ENCODE measurements at places on chromosomes 7 and 10. TPM values are rescaled to one million over a fixed set of nuclear protein-coding genes. Genes with fewer than 3 reads are reported as not detected.
A peak's percentile ranks its signal among the peaks of the same experiment; 100 is the strongest.

GRCh38 chr10:80196270-80196949 is 8.9 kb downstream of the ANXA11 start:
- DNase-seq: peak; percentile 61

DNA sequence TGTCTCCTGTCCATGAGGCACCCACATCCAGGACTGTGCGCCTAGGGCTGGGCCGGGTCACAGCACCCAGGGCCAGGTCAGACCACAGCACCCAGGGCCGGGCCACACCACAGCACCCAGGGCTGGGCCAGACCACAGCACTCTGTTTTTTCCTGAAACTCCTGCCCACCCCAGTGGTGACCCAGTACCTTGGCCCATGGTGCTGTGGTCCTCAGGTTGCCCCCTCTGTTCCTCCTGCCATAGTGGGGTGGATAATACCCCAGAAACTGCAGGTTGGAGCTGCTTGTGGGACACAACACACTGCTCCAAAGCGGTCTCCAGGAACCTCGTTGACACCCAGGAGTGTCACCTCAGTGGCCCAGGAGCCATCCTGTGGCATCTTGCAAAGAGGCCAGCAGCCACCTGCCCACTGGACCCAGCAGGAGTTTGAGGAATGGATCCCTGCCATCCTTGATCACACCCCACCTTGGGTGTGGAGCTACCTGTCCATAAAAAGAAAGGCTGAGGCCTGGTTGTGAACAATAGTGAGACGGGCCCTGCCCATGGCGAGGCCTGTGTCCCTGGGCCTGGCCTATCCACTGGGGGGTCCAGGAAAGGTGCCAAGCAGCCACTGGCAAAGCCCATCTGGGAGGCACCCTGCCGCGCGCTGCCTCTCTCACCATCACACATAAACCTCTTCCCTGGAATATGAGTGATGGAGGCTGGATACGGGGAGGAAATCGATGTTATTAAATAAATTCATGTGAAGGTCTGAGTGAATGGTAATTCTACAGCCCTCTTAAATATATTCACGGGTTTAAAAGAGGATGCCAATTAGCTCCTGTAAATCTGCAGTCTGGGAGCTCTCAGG is 89.0 kb downstream of the NKX6-2 start:
- DNase-seq: peak; percentile 36

- DNase-seq: no peak
These were observed 107.8 kb upstream of the PPP1R3A start for GRCh38 chr7:114026486-114027089.

- peak; percentile 89 for DNase-seq
These were observed at the start of gene CPED1 for GRCh38 chr7:120988591-120989256. TSS of gene CPED1 (plus strand) at chr7:120988711. CDS start at chr7:120989622, 911 bp downstream.

DNA sequence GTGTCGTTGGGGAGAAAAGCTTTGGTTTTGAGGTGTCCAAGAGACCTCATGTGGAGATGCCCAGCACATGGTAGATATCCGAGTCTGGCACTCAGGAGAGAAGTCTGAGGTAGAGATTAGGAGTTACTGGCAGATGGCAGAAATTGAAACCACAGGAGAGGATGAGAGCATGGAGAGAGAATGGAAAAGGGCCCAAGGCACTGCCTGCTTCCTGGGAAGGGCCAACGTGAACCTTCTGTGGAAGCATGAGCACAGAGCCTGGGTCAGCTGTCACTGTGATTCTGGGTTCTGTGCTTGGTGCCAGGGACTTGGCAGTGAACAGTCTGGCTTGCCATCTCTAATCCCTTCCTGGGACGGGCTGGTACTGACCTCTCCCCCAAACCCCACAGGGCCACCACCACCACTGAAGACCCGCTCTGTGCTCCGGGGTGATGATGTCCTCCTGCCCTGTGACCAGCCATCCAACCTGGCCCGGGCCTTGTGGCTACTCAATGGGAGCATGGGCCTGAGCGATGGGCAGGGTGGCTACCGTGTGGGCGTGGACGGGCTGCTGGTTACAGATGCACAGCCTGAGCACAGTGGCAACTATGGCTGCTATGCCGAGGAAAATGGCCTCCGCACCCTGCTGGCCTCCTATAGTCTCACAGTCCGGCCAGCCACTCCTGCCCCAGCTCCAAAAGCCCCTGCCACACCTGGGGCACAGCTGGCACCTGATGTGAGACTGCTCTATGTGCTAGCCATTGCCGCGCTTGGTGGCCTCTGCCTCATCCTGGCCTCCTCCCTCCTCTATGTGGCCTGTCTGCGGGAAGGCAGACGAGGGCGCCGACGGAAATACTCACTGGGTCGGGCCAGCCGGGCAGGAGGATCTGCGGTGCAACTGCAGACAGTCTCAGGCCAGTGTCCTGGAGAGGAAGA is 4.1 kb downstream of the MRPL43 start:
- no peak for DNase-seq

DNA sequence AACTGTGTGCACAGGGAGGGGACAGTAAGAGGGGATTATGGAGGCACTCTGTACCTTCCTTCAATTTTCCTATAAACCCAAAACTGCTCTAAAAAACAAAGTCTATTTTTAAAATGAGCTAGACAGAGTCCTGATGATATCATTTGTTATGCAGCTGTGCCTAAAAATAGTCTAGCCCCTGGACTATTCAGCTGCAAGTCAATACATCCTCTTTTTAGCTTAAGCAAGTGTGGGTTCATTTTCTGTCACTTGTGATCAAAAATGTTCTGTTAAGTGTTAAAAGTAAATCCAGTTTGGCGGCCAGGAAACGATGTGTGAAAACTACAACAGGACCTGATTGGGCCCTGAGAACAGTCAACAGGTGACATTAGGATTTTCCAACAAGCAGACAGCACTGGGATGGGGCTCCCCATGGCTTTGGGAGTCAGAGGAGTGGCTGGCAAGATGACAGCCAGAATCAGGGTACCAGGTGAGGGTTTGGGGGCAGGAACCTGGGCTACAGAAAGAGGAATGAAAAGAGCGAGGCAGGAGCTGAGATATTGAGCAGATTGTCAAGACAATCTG is 33.9 kb downstream of the FAM107B start:
- no peak for DNase-seq

DNA sequence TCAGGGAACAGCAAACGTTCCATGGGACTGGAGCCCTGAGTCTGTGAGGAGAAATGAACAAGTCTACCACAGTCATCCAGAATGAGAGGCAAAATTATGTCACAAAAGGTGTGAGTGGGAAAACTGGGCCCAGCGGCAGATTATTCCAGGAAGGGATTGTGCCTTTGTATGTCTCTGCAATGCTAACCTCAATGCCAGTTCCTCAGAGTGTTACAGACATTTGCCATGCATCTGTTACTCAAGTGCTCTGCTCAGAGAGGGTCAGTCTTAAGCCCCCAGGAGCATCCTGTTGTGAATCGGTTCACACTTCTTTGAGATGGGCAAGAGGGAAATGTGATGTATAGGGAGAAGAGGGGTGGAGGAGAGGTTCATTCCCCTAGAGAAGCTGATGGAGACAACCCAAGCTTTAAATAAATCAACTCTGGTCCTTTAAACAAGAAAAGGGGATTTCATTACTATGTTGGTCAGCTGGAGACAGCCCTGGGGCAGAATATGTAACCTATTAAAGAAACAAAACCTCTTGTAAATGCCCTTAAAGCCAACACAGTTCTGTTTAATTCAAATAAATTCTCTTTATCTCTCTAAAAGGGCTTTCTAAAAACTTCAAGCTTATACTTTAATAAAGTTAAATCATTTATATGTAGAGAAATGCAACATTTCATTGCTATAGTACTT is 85.9 kb upstream of the GRB10 start:
- no peak for DNase-seq

DNA sequence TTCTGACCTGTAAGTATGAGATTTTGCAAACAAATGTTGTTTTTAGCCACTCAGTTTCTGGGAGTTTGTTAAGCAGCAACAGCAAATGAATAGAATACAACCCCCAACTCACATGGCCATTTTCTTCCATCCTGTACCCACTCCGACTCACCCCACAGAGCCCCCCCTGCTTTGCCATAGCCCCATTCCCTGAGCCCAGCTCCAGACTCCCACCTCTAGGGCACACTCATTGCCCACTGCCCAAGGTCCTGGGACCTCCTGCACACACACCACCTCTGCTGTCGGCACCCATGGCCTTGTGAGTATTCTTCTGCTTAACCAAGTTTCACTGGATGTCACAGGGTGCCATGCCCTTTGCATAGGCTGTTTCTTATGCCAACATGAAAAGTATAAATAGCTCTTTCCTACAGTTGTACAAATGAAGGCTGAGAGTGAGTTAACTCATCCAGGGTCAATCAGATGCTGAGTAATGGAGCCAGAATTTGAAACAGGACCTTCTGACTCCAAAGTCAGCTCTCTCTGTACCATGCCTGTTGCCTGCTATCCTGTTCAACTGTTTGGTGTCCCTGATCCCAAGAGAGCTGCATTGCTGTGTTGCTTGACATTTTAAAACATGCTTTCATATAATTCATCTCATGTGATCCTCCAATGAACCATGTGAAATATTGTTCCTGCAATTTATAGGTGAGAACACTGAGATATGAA is 367.8 kb upstream of the ZMIZ1 start:
- no peak for DNase-seq

DNA sequence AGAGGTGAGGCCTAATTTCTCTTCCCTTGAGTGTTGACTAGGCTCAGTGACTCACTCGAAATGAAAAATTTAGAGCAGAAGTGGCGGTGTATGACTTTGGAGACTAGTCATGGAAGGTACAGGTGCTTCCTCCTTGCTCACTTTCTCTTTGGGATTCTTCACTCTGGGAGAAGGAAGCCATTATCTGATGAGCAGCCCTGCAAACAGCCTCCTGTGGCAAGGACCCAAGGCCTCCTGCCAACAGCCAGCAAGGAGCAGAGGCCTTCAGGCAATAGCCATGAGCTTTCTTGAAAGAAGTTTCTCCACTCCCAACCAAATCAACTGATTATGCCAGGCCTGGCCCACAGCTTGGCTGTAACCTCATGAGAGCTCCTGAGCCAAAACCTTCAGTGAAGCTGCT is 369.6 kb upstream of the VWC2 start:
- DNase-seq: no peak

DNA sequence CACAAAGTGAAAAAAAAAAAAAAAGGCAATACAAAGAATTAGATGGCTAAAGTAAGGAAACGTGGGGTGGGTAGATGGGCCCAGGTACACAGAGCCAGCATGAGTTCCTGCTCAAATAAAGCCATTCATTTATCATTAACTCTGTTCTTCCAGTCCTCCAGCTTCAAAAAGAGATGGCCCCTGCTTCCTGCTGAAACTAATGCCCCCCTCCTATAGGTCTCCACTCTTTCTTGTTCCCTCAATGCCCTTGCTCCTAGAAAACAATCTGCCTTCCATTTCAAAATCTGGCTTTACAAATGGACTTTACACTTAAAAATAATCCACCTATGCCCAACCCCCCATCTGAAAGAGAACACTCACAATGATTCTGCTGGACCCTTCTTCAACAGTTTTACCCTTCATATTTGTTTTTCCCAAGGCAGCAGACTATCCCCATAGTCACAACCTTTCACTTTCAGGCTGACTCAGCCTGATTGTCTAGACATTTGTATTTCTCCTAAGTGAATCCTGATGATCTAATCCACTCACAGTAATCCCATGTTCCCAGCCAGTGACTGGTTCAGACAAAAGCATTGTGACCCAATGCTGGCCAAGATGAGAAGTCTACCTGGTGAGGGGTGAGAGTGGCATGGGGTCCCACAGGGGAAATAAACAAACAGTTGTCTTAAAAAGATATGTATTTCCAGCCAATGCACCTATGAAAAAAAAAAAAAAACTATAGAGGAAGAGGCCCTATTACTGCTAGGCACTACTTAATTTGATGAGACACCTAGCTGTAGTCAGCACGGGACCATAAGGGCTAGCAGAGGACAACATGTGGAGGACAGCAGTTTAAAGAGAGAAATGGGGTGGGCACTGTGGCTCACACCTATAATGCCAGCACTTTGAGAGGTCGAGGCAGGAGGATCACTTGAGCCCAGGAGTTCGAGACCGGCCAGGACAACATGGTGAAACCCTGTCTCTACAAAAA is 74.6 kb upstream of the GRID1 start:
- no peak for DNase-seq

- no peak for DNase-seq
These were observed 254.8 kb downstream of the INHBA start for GRCh38 chr7:41448104-41448503.

DNA sequence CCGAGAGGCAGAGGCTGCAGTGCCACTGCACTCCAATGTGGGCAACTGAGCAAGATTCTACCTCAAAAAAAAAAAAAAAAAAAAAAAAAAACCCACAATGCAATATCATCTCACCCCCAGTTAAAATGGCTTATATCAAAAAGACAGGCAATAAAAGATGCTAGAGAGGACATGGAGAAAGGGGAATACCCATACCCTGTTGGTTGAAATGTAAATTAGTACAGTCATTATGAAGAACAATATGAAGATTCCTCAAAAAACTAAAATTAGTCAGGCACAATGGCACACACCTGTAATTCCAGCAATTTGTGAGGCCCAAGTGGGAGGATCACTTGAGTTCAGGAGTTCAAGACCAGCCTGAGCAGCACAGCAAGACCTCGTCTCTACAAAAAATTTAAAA is 25.7 kb downstream of the ABI1 start:
- DNase-seq: no peak

- DNase-seq: no peak
These were observed 203.4 kb upstream of the CTBP2 start for GRCh38 chr10:125363791-125364190.

GRCh38 chr7:25725451-25725850 is 426.5 kb upstream of the NFE2L3 start:
- DNase-seq: no peak

- DNase-seq: peak; percentile 9
These were observed 11.7 kb downstream of the FOXK1 start for GRCh38 chr7:4693749-4694148.

- no peak for DNase-seq
These were observed 7.1 kb upstream of the ZNF282 start for GRCh38 chr7:149188213-149188612.

DNA sequence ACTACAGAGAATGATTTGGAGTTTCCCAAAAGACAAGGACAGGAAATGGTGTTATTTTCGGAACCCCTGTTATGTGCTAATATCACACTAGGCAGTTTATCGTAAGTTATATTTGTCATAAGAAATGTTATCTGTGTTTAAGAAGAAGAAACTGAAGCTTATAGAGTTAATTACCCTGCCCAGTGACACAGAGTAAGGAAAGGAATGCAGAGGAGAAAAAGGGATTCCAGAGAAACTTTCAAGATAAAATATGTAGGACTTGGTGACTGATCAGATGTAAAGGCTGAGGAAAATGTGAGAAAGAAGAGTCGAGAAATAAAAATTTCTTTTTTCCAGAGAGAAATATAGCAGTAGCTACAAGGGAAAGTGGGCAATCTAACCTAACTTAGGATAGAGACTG is 63.5 kb upstream of the ZNF746 start:
- no peak for DNase-seq

Gene EPDR1
- total RNA-seq: 49.1 TPM

Gene CALML5
- total RNA-seq: not detected

Gene ITPRID1
- not detected for total RNA-seq

Gene CARD11
- 0.22 TPM for total RNA-seq

Gene CDC14C
- not detected for total RNA-seq

Measured in Right ventricle myocardium superior (tissue), 1 donor.